Hematopoietic multipotent progenitor cell (in vitro differentiated cells): ENCODE measurements at places on chromosomes 5 and 9. TPM values are rescaled to one million over a fixed set of nuclear protein-coding genes. Genes with fewer than 3 reads are reported as not detected.
A peak's percentile ranks its signal among the peaks of the same experiment; 100 is the strongest.

PHF24 gene
- total RNA-seq, result under 0.01 TPM

NTRK2 gene
- total RNA-seq, result under 0.01 TPM

SLC6A3 gene
- total RNA-seq, result not detected

GRCh38 chr9:75909776-75910175, 19.3 kb downstream of the PCSK5 start:
- no peak for DNase-seq

GRCh38 chr5:168681556-168682183, 102.5 kb upstream of the PANK3 start:
- no peak for DNase-seq

TLE1 gene
- 2.7 TPM for total RNA-seq

DNA sequence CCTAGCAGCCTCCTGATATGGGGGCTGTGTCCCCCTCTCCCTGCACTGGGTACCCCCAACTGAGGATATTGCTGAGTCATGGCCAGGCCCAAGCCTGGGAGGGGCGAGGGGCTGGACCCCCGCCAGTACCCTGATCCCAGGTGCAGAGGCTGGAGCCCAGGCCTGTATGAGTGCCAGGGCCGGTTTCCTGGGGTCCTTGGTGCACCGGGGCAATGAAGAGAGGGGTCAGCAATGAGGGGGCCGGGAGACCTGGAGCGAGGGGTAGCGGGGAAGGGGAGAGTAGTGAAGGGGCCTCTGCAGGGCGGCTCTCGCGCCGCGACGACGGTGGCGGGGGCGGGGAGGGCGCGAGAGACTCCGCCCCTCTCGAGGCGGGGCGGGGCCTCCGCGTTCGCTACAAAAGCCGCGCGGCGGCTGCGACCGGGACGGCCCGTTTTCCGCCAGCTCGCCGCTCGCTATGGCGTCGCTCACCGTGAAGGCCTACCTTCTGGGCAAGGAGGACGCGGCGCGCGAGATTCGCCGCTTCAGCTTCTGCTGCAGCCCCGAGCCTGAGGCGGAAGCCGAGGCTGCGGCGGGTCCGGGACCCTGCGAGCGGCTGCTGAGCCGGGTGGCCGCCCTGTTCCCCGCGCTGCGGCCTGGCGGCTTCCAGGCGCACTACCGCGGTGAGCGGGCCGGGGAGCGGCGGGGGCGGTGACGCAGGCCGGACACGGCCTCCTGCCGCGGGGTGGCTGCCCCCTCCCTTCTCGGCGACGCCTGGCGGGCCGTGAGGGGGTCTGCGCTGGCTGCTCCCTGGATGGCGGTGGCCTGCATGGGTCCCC, at the start of gene SQSTM1:
SQSTM1 (plus strand) TSS at position 423 of the 815 bp plus-strand sequence; CDS start at position 455, 32 bp downstream.
- peak; percentile 82 for DNase-seq

CCDC171 gene
- 12.4 TPM for total RNA-seq

DNA sequence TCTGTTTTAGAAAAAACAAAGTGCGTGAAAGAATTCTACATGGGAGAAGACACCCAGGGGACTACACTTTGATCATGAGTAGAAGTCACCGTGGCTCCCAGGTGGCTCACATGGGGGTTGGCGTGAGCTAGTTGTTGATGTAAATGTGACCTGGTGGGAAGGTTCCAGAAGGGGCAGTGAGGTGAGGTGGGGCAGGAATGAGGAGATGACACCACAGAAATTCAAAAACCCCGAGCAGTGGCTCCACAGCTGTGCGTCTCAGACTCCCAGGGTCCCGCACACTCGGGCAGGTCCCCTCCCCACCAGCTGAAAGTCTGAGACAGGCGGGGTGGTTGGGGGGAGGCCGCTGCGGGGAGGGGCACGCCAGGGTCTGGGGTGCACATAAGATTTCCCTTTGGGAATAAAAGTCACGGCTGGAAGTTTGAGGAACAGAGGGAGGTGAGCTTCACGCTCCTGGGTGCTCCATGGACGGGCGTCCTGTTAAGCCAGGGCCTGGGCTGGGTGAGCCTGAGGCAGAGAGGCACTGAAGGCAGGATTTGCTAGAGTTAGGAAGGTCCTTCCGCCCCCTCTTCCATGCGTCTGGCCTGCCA, 29.9 kb downstream of the GLT6D1 start:
- no peak for DNase-seq

DNA sequence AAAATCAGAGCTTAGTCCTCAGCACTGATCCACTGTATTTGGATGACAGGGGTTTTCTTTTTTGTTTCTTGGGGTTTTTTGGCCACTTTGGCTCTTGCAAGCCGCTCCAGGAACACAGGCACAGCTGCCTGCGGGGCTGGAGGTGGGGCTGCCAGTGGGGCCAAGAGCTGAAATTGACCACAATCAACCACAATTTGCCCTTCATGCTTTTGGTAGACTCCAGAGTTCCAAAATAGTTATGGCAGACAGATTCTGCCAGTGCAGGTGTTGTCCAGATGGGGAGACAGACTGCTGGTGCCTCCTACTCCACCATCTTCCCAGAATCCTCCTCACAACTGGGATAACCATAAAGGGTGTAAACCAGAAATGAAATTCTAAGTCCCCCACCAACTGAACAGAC, 36.5 kb downstream of the PLEKHG4B start:
- DNase-seq, result no peak

DNA sequence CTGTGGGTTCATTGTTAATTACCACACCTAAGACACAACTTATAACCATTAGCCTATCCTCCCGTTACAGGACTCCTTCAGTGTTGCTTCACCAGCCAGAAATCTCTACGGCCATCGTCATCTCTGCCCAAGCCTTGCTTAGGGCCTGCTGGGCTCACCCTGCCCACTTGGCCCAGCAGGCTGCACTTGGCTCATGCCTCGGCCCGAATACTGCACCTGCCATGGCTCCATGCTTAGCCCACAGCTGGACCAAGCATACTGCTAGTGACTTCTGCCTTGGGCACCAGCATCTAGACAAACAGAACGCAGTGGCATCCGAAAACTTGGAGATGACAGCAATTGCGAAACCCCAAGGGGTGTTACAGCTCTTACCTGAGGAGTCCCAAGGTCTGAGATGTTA, 2336.0 kb upstream of the ACO1 start:
- no peak for DNase-seq

GRCh38 chr5:147892696-147893296, 13.5 kb downstream of the C5orf46 start:
- no peak for DNase-seq

KCNV2 gene
- total RNA-seq, result under 0.01 TPM

GRCh38 chr5:143759396-143760130, 52.4 kb upstream of the HMHB1 start:
- no peak for DNase-seq

PAEP gene
- not detected for total RNA-seq

DNA sequence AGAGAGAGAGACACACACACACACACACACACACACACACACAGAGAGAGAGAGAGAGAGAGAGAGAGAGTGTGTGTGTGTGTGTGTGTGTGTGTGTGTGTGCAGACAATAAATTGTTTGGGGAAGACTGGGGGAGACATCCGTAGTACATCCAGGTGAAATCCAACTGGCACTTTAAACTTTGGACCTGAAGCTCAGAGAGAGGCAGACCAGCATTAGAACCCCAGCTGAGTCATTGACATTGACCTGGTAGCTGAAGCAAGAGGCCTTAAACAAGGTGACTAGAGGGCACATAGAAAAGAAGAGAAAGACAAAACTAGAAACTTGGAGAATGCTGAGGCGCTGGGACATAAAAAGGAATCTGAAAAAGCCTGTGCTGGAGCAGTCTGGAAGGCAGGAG, 251.5 kb downstream of the CRB2 start:
- no peak for DNase-seq

DNA sequence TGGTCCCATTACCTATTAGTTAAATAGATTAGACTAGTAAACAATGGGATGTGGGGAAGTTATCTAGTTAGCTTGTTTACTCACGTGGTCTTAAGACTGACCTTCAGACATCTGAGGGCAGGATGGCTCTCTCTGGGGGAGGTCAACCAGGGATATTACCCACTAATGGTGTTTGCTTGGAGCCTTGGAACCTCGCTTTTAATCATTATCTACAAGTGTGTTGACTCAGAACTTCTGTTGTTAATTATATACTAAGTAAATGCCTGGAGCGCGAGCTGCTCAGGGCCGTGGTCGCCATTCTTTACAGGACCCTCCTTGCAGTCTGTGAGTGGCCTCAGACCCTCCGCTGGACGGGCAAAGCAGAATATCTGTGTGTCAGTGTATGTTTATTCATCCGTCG, 48.5 kb upstream of the ZNF354A start:
- no peak for DNase-seq

DNA sequence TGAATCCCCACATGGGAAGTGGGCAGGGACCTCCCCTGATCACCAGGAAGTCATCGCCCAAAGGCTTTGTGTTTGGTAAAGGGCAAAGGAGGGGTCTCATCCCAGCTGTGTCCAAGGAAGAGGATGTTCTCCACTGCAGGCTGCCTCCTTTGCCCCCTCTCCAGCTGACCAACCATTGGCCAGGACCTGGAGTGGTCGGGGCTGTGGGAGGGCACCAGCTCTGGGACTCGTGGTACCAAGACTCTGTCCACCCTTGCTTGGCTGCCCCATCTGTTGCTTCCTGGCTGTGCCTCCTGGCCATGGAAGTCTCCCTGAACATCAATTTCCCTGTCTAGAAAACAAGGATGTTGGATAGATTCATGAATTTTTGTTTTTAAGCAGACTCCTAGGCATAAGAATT, 34.1 kb downstream of the COL15A1 start:
- no peak for DNase-seq

GRCh38 chr9:135615666-135616618, 23.4 kb downstream of the GLT6D1 start:
- DNase-seq, result no peak

DNA sequence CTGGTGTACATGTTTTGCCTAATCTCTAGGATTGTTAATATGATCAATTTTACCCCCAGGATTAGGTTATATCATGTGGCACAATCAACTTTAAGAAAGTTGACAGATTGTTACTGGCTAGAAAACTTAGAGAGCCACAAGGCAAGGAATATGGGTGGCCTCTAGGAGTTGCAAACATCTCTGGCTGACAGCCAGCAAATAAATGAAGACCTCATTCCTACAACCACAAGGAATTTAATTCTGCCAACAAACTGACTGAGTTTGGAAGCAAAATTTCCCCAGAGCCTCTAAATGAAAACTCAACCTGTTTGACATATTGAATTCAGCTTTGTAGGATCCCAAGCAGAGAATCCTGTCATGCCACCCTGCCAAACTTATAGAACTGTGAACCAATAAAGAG, 196.4 kb upstream of the PTGER4 start:
- DNase-seq, result no peak

SETX gene
- 40.1 TPM for total RNA-seq

CSF1R gene
- total RNA-seq, result 3.2 TPM

SLC34A3 gene
- total RNA-seq, result not detected

- no peak for DNase-seq
Observed at GRCh38 chr9:21507483-21507790, 25.3 kb upstream of the IFNE start.

DNA sequence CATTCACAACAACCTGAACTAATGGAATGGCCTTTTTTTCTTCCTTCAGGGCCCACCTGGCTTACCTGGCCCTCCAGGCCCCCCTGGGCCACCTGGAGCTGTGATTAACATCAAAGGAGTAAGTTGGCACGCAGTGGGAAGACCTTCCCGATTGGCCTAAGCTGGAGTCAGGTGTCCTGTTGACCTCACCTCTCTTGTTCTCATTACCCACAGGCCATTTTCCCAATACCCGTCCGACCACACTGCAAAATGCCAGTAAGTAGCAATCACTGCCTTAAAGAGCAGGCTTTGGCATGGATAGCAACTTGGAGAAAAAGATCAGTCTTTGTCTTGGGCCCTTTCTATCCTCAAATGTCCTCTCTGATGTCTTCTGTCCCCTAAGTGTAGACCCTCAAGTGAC, 55.3 kb upstream of the TGFBR1 start:
- DNase-seq, result no peak

- DNase-seq, result no peak
Observed at GRCh38 chr5:17406423-17406838, 91.6 kb upstream of the TAF11L2 start.

GRCh38 chr5:173998531-173998930, 9.6 kb downstream of the C5orf47 start:
- no peak for DNase-seq

DNA sequence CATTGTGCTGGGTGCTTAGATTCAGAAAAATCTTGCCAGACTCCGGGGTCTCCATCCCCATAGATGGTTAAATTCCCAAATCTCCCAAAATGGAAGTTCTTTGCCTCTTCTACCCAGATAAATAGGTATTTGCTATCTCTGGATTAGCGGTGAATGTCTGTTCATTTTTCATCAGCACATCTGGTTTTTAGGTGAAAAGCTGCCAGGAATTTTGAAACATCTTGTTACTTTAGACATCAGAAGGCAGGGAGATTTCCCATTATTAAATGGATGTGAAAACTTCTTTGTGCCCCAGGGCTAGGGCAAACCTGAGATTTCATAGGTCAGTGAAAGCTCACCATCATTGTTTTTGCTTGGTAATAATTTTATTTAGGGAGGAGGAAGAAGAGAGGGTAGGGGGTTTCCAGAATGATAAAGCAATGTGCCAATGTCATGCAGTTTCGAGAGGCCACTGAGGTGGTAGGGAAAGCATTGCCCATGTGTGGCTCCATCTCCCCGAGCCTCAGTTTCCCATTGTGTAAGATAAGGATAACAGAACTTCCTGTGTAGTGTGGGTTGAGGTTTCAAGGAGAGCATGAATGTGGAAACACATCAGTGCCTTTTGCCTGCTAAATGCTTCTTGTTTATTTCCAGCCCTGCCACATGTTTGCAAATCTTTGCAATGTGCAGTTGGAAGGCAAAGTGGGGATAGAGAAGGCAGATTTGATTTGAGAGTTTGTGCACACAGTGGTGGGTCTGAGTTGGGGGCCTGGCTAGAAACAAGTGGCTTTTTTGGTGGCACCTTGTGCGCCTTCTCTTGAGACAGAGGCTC, 147.2 kb upstream of the KLF4 start:
- DNase-seq, result no peak

SEMA6A gene
- total RNA-seq, result 0.27 TPM

GRCh38 chr9:87729246-87729645, 3.3 kb downstream of the CTSL start:
- no peak for DNase-seq

DNA sequence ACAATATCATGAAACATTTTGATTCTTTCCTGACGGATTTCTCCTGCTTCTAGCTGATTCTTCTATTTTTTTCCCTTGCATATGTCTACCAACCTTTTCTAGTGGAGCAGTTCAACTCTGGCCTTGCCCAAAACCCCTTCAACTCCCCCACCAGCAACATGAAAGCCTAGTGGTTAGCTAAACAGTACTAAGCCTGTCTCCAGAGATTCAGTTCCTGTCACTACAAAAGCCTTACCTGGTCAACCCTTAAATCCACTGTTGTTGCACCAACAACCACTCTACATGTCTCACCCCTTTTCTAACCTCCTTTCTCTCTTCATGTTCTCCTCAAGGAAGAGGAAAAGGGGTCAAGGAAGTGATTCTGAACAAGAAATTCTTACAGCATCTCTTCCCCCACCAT, 74.8 kb upstream of the PIK3R1 start:
- no peak for DNase-seq
